ENCODE measurements at places on chromosomes 12 and 14.

DNA sequence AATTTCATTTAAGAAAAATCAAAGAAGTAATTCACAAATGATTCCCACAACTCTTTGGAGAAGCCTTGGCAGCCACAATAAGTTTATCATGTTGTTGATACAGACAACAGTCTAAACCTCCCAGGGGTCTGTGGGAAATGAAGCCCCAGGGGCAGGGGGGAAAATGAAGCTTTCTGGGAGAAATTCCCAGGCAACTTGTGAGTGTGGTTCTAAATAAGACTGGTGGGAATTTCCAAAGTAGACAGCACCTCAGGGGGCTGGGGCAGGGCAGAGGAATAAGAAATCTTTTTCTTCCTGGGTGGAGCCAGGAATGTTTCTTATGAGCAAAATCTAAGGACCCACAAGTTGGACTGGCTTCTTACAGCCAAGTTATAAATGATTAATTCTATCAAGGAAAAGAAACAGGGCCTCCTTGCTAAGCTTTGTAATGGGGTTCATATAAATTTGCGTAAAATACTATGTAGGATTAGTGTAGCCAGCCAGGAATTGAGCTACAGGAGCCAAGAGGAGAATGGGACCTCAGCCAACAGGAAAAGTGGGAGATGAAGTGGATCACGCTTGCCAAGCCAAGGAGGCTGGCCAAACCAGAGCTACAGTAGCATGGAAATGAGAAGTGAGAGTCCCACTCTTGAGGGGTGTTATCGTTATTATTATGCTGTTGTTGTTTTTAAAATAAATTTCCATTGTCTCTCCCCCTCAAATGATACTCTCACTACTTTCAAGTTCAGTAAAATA is 182.9 kb upstream of the FAR2 start:
- DNase-seq: no peak

DNA sequence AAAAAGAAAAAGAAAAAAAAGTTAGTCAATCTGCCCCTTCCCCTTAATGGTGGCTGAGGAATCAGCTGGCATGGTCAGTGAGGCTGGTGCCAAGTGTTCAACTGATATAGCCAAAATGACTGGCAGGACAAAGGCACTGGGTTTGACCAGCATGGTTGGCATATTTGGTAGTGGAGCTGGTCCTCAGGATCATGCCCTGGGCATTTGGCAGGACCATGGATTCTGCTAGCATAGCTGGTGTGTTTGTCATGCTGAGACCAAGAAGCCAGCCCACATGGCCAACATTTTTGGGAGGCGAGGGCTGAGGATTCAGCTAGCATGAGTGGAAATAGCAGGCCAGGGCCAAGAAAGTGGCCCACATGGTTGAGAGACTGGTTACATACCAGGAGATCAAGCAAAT is 136.5 kb downstream of the FBXL14 start:
- no peak for DNase-seq

DNA sequence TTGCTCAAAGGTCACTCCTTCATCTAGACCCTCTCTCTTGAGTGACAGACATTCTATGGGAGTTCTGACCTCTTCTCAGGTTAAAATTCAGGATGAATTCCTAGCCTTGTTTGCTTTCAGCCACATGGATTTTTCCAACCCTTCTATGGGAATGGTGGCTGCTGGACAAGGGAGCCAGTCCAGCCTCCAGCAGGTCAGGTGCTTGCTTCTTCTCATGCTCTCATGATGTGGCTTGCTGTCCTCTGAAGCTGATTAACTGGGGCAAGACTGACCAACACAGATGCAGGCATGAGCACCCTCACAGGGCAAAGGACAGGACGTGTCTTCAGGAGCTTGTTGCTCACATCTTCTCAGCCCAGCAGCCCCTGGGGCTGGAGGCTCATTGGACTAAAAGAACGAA is 97.2 kb upstream of the SLC35F4 start:
- DNase-seq: no peak

DNA sequence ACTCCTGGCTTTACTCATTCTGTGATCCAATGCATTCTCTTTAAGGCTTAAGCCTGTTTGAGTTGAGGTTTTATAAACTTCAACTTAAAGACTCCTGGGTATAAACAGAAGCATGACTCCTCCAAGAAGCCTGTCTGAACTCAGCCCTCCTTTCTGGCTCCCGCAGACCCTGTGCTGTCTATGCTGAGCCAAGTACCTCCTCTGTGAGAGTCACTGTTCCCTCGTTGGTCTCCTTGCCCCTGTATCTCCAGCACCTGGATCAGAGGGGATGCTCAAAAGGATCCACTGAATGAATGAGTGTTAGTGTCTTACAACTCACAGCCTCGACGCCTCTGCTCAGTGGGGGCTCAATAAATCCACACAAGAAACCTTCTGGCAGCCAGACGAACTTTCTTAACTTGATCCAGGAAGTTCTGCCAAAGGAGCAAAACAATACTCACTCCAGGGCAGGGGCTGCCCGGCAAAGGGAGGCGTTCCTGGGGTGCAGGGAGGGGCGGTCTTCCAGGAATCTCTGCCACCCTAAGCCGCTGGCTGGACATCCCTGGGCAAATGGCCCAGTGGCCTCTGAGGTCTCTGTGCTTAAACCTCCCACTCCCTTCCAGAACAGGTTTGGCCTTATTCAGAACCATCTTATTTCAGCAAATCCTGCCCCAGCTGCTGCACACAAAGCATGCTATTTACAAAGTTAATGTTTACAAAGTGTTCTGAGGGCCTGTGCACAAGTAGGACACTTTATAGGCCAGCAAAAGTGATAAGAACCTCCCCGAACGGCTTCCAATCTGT is 32.9 kb downstream of the MAP1LC3B2 start:
- DNase-seq: no peak

- DNase-seq: no peak
Observed at GRCh38 chr12:5051913-5052312, 8.2 kb downstream of the KCNA5 start.

DNA sequence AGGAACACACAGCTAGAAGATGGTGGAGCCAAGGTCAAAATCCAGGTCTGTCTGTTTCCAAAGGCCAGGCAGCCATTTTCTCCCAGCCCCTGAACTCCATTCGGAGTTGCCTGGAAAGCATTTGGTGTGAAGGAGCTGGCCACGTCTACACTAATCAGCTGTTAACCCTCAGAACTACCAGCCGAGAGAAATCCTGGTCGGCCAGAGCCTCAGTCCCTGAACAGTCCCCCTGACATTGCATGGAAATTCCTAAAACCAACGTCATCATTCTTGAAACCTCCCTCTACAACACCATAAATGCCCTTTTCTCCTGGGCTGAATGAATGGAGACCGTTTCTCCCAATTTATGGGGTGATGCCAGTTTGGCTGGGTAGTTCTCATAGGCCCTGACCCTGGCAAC is 245.6 kb downstream of the SLC41A2 start:
- DNase-seq: no peak

- no peak for DNase-seq
Observed at GRCh38 chr12:56315249-56315621, 553 bp downstream of the CNPY2 start.

DNA sequence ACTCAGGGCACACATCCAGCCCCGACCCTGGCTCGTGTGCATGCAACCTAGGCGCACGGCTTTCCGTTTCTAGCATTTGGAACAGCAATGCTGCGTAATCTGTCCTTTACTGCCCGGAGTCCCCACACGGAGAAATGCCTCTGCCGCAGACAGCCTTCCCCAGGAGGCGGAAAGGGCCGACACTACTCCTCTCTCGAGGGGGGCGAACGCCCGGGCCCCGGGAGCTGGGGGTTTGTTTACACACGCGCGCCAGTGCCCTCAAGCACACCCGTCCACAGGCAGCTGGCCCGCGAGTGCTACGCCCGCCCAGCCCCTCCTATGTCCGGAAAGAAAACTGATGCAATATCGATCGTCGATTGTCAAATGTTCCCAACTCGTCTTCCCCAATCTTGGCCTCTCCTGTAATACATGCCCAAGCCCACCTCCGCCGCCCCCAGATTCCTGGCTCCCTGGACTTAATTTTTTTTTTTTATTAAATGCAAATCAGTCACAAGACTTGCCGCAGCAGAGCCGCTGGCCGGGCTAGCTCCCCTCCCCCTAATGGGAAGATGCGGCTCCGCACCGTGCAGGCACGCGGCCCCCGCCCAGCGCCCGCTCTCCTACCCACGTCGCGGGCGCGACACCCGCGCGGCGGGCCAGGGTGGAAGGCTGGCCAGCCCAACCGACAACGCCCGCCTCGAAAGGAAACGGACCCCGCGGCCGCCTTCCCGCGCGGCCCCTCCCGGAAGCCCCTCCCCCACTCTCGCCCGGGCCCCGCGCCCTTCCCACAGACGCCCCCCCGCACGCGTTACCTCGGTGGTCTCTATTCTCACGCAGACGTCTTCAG is 642 bp downstream of the SLC38A2 start:
- peak; percentile 67 for DNase-seq

DNA sequence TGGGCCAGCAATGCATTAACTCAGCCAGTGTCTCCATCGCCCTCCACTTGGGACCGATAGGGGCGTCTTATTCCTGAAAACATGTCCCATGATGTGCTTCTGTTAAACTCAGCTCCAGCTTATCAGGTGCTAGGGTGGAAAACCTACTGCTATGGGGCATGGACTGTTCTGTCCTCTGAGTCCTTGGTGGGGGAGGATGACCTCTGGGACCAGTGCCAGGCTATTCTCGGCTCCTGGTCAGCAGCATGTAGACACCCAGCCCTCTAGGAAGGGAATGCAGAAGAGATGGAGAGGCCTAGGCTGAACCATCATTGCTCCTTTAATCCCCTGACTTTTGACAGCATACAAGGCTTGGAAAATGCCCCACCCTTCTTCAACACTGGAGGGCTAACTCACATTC is 486.2 kb downstream of the MED13L start:
- DNase-seq: no peak

- DNase-seq: no peak
Observed at GRCh38 chr12:52413202-52413601, 7.1 kb upstream of the KRT82 start.

GRCh38 chr12:109020146-109020795 is 597 bp downstream of the SVOP start:
- DNase-seq: no peak

DNA sequence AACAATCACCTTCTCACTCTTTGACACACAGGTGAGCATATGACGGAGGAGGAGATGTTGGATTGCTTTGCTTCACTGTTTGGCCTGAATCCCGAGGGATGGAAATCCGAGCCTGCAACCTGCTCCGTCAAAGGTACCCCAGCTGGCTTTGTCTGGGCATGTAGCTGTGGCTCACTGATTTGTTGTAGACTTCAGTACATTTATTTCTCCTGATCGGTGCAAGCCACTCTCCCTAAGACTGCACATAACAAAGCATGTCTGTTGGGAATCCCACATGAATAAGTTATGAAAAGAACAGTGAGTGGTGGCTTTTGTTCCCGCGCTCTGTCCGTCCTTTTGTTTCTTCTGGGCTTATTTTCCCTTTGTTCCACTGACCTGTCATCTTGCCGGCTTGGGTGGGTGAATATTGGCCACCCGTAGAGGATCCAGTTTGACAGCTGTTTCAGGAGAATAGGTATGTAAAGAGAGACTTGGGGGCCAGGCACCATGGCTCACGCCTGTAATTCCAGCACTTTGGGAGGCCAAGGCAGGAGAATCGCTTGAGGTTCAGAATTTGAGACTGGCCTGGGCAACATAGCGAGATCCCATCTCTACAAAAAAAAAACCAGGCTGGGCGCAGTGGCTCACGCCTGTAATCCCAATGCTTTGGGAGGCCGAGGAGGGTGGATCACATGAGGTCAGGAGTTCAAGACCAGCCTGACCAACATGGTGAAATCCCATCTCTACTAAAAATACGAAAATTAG is 20.0 kb upstream of the BCL7A start:
- DNase-seq: no peak

DNA sequence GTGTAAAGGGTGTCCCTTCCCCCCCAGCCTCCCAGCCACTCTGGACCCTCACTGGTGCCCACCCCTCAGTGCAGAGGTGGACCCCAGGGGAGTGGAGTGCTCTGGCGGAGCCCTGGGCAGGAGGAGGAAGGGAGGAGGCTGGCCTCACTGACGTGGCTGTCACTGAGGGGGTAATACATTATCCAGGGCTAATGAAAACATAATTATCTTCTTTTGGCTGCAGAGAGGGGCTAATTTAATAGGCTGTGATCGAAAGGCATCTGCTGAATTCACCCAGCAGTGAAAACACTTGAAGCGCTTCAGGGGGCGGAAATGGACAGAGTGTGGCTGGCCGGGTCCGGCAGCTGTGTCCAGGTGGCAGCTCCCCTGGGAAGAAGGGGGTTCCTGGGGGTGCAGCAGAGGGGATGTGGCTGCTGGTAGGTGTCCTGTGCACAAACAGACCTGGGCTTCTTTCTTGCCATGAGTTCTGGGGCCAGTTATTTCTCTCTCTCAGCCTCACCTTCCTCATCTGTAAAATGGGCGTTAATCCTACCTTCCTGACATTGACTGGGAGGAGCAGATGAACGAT is 3.7 kb upstream of the NOS1 start:
- no peak for DNase-seq

DNA sequence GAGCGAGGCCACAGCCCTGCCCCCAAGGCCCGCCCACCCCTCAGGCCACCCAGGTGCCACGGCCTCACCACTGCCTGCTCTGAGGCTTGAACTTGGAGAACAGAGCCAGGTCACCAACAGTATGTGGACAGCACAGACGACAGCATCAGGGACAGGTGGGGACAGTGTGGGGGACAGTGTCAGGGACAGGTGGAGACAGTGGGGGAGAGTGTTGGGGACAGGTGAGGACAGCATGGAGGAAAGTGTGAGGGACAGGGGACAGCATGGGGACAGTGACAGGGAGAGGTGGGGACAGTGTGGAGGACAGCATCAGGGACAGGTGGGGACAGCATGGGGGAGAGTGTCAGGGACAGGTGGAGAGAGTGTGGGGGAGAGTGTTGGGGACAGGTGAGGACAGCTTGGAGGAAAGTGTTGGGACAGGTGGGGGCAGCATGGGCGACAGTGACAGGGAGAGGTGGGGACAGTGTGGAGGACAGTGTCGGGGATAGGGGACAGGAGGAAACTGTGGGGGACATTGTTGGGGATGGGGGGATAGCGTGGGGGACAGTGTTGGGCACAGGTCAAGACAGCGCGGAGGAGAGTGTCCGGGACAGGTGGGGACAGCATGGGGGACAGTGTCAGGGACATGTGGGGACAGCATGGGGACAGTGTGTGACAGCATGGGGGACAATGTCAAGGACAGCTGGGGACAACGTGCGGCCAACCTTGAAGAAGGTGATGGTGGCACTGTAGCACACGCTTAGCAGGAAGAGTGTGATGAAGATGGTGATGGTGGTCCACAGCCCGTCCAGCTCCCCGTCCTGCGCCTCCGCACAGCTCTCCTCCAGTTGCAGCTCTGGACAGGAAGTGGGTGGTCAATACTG is 114.9 kb downstream of the TMEM121 start:
- DNase-seq: no peak

GRCh38 chr12:120365675-120366340 is 3.2 kb downstream of the MSI1 start:
- DNase-seq: no peak

- peak; percentile 83 for DNase-seq
Observed at GRCh38 chr14:24430682-24431568, 1.2 kb downstream of the KHNYN start.

- no peak for DNase-seq
Observed at GRCh38 chr12:16530268-16530850, 75.6 kb downstream of the LMO3 start.

- DNase-seq: no peak
Observed at GRCh38 chr14:34258318-34258717, 203.7 kb downstream of the SPTSSA start.
